ENCODE measurements at places on chromosomes 2 and 18. TPM values are rescaled to one million over a fixed set of nuclear protein-coding genes. Genes with fewer than 3 reads are reported as not detected.

EHD3 gene
- 20.9 TPM for total RNA-seq

DNA sequence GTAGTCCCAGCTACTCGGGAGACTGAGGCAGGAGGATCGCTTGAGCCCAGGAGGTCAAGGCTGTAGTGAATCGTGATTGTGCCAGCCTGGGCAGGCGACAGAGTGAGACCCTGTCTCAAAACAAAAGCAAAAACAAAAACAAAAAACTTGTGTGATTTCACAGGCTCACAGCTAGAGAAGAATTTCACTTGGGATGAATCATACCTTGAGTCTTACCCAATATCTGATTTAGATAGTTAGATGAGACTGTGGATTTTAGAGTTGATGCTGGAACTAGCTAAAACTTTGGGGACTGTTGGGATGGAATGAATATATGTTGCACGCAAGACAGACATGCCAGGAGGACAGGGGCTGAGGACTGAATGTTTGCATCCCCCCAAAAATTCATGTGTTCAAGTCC lies 4.4 kb downstream of the ANKRD29 start:
- no peak for DNase-seq

DNA sequence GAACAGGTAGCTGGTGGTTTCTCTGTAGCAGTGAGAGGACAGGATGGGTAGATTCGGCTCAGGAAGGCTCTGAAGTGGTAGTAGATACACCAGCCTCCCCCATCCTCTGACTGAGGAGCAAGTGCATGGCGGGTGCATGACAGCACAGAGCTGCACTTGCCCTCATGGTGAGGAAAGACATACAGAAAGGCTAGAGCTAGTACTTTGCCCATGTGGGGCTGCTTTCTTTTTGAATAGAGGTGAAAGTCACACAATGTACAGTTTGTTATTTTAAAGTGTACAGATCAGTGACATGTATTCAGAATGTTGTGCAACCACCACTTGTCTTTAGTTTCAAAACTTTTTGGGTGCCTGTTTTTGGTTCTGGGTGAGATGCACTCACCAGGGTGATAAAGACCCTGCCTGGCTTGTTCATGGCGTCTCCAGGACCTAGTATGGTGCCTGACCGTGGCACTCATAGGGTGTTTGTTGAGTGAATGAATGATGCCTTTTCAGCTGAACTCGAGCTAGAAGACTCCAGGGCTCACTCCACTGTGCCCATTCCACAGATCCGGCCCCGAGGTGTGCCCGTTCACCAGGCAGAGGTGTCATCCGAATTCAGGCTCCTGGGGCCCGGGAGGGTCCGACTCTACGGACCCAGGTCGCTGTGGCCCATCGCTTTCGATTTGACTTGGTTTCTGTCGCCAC lies 421 bp upstream of the VAMP5 start:
- DNase-seq, result no peak

- DNase-seq, result peak; percentile 51
Observed at GRCh38 chr2:218003281-218003944, 618 bp upstream of the TNS1 start.

DNA sequence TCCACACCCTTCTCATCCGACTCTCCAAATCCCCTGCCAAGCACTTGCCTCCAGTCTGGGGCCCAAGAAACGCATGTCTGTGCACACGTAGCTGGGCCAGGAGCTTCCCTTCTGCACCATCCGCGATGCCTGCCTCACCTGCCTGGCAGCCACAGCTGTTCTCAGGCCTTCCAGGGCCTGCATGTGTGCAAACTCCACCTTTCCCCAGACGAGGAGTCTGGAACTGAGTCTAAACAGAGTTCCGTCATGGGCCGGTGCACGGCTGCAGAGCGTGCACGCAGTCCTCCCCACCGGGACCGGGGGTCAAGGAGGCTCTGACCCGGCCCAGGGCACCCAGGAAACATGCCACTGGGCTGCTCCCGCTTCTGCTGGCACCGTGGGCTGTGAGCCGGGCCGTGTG lies 66.8 kb upstream of the SALL3 start:
- DNase-seq, result no peak

MTA3 gene
- 70.4 TPM for total RNA-seq

GRCh38 chr2:234957834-234958135 lies 6.0 kb downstream of the SH3BP4 start:
- no peak for DNase-seq

DNA sequence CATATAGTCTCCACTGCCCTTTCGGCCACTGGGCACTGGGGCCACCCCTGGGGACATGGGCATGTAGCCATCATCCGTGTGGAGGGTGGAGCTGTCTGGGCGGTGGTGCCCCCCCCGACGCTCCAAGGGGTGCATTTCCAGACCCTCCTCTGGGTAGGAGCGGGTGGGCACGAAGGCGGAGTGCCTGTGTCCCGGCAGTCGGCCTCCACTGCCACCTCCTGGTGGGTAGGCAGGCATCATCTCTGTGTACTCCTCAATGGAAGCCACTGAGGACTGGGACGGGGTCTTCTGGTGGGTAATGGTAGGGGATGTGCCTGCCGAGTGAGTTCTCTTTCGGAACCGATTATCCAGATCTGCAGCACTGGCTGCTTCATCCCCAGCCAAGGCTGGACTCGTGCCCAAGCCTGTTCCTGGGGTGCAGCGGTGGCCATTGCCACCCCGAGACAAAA lies 2.8 kb downstream of the IRS1 start:
- no peak for DNase-seq

- DNase-seq, result no peak
Observed at GRCh38 chr2:212015588-212015987, 523.0 kb downstream of the ERBB4 start.

DNA sequence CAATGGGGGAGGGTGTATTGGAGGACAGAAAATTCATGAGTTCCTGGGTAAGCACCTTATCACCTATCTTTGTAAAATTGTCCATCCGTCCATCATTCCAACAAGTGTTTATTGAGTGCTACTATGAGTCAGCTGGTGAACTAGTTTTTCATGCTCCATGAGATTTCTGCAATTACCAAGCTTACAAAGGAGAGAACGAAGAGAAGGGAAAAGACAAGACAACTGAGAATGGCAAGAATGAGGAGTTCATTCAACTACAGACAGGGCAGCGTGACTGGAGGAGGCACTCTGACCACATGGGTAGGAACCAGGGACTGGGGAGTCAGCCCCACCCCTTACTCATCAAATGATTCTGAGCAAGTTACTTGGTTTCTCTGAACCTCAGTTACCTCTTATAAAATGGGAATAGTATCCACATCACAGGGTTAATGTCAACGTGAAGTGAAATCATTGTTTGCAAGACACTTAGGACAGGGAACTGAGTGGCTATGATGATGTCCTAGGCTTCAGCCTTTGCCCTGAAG lies 18.6 kb upstream of the TXNDC2 start:
- peak; percentile 29 for DNase-seq

GRCh38 chr2:62996534-62997186 lies 54.0 kb upstream of the OTX1 start:
- no peak for DNase-seq

DSG1 gene
- 0.05 TPM for total RNA-seq

IL36G gene
- total RNA-seq, result not detected
